ENCODE measurements at places on chromosomes 13 and 19.

- no peak for DNase-seq
Observed at GRCh38 chr19:51681286-51681941, 11.7 kb upstream of the SPACA6 start.

DNA sequence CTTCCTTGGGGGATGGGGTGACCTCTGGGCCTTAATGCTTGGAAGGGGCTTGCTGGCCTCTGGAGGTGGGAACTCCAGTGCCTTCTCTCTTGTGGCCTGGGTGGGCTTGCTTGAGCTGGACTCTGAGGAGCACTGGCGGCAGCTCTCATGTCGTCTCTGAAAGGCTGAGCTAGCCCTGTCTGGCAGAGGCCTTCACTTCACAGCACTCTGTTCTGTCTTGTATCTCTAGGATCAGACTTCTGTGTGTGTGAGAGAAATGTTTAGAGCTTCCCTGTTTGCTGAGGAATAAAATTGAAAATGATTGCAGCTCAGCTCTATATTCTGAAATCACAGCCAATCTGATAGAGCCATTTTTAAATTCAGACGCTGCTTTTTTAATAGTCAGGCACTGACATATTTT lies 185.3 kb downstream of the KCNRG start:
- DNase-seq: no peak

GRCh38 chr13:83940742-83941141 lies 58.5 kb upstream of the SLITRK1 start:
- no peak for DNase-seq

DNA sequence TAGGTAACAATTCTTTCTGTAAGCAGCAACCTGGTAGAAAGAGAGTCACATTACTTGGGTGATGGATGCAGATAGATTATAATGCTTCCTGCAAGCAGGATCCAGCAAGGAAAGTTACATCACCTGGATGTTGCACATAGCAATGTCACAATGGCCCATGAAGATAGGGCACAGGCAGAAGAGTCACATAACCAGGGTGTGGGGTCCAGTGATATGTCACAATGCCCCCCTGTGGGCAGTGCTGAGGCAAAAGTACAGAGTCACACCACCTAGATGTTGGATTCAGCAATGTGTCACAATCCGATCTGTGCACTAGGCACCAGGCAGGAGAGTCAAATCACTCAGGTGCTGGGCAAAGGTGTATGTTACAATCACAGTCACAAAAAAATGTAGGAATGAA lies 4.0 kb upstream of the ZNF43 start:
- DNase-seq: no peak

GRCh38 chr19:18651733-18652132 lies 14.9 kb downstream of the KLHL26 start:
- no peak for DNase-seq

GRCh38 chr13:30872276-30872594 lies 33.8 kb upstream of the MEDAG start:
- DNase-seq: no peak

DNA sequence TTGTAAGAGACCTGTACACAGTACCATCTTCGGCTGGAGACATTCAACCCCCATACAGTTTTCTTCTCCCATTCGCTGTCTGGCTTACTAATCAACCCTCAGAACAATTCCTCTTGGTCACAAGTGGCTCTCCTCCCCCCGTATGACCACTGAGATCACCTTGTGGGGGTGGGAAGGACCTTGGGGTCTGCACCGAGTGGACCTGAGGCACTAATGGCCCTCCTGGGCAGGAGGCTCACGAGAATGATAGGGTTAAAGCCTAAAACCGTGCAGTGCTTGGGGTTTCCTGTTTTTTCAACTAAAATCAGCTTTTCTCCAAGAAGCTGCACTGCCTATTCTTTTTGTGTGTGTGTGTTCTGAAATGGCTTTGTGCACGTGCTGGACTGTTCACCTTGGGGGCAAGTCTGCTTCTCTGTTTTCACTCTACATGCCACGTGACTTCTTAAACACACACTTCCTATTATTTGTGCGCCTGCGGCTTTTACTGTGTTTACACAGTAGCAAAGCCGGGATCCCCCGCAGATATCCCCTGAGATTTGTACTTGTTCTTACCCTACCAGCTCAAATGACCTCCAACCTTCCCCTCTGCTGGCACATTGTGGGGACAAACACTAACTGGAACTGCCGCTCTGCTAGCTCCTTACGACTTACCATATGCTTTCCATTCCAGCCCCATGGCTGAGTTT lies 12.3 kb downstream of the RBM26 start:
- peak; percentile 29 for DNase-seq

DNA sequence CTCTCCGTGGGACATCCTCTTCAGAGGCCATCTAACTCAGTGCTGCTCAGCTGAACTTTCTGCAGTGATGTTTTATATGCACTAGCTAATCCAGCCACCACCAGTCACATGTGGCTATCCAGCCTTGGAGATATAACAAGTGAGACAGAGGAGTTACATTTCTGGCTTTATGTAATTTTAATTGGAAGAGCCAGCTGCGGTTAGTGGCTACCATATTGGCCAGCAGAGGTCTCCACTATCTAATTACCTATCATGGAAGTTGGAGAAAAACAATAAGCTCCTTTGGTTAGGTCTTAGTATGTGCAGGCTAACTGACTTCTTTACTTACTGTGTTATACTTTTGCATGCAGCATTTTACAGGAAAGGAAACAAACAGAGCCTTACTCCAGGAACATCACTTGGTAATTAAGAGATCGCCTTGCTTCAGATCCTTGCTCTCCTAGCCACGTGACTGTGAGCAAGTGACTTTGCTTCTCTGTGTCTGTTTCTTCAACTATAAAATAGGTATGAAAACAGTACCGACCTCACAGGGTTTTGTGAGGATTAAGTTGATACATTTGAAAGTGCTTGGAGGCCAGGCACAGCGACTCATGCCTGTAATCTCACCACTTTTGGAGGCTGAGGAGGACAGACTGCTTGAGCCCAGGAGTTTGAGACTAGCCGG lies 1.6 kb upstream of the KLK10 start:
- peak; percentile 19 for DNase-seq

GRCh38 chr19:41774515-41774980 lies 19.2 kb downstream of the CEACAM6 start:
- DNase-seq: peak; percentile 17

Data from activated CD4-positive, alpha-beta T cell treated with anti-CD3 and anti-CD28 coated beads, Interleukin-2, Interleukin-4, amounts not matched to agents 100 ng/mL and 50 ng/mL, durations not matched to agents 16 hours and 8 hours (primary cell).